ENCODE measurements at places on chromosomes 2 and 18.

DNA sequence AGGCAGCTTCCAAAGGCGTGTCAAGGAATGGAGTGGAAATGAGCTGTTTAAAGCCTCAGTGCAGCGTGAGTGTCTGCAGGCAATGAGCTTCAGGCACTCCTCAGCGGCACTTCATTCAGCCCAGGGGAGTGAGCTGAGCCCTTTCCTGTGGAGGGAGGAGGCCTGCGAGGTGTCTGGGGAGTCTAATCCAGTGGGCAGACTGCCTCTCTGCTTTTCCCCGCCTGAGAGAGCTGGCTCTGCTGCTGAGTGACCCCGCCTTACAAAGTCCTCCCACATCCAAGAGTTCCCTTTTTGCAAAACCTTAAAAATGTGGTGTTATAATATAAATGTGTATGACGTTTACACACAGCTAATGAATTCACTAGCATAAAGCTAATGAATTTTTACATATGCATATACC is 7.0 kb upstream of the LDLRAD4 start:
- no peak for DNase-seq

- DNase-seq = no peak
Observed at GRCh38 chr18:50154420-50154819, 40.5 kb downstream of the MYO5B start.

- DNase-seq = no peak
Observed at GRCh38 chr18:47709556-47709955, 220.9 kb downstream of the SMAD2 start.

DNA sequence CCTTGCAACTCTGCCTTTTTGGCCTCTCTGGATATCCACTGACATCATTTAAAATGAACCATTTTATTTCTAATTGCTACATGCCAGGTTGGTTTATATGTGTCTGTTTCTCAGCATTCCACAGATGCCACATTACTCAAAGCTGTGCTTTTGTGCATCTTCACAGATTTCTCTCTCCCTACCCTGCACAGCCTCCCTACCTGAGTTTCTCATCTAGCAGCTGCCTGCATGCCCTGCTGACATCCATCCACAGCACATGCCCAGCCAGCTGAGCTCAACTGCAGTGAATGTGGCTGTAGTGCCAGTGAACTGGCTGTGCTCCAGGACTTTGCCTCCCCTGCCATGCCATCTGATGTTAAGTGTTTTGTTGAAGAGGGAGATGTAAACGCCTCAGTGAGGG is 44.5 kb downstream of the PKP4 start:
- no peak for DNase-seq

GRCh38 chr2:43070676-43071502 is 155.5 kb downstream of the ZFP36L2 start:
- DNase-seq = no peak

- DNase-seq = no peak
Observed at GRCh38 chr2:190941571-190941970, 61.0 kb downstream of the GLS start.

GRCh38 chr18:48629730-48630324 is 91.0 kb downstream of the CTIF start:
- DNase-seq = peak; percentile 91

DNA sequence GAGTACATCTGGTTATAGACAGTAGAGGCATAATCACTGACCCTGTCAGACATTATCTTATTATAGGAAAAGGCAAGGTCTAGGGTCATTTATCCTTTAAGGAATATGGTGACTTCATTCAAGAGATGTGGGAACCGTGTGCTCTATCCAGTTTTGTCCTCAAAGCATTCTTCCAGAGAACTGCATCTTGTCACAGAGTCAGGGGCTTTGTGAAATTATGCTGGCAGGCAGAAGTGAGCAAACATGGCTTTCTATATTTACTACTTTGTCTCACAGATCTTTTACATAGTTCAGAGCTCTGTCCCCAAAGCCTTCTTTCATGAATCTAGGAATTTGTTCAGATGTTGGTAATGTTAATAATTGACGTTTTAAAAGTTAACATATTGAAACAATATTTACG is 177.4 kb downstream of the ASXL3 start:
- no peak for DNase-seq

- no peak for DNase-seq
Observed at GRCh38 chr2:205370726-205371125, 311.6 kb upstream of the NRP2 start.

GRCh38 chr2:111668274-111668616 is 215.7 kb downstream of the ANAPC1 start:
- DNase-seq = no peak

- no peak for DNase-seq
Observed at GRCh38 chr2:238235856-238236255, 4.0 kb downstream of the HES6 start.

DNA sequence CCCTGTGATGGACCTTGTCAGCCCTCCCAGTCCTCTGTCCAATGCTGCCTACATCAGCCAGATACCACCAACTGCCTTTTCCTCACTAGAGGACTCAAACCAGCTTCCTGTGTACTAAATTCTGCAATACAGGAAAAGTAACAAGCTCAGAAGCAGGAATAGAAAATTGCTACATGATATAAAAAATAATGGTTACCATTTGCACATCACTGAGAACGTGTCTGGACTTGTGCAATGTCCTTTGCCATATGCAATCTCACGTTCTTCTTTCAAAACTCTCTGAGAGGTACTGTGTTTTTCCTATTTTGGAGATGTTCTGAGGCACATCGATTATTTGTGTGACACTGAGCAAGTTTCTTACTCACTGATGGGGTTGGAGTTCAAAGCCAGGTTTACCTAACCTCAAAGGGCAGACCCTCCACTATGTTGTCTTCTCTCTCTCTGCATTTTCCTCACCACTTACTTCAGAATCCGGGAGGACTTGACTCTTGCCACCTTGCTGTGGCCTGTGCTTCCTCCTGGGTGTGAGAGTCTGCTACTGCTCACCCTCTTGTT is 12.1 kb downstream of the UPP2 start:
- DNase-seq = no peak

DNA sequence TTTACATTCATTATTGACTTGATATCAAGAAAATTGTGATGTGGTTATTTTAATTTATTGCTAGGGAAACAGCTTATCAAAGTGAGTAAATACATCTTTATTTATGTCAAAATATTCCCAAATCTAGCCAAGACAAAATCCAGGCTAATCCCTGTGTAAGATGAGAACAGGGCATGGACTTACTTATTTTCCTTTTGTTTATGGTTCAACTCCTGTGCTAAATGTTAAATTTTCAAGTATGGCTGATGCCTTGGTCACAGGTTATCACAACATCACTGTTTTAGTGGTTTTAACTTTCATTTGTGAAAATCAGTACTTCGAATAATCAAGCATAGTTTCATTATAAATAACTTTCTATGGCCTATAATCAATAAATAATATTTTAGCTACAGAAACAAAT is 657.0 kb upstream of the SYT4 start:
- DNase-seq = no peak

GRCh38 chr18:51053814-51054213 is 23.8 kb downstream of the SMAD4 start:
- DNase-seq = no peak

DNA sequence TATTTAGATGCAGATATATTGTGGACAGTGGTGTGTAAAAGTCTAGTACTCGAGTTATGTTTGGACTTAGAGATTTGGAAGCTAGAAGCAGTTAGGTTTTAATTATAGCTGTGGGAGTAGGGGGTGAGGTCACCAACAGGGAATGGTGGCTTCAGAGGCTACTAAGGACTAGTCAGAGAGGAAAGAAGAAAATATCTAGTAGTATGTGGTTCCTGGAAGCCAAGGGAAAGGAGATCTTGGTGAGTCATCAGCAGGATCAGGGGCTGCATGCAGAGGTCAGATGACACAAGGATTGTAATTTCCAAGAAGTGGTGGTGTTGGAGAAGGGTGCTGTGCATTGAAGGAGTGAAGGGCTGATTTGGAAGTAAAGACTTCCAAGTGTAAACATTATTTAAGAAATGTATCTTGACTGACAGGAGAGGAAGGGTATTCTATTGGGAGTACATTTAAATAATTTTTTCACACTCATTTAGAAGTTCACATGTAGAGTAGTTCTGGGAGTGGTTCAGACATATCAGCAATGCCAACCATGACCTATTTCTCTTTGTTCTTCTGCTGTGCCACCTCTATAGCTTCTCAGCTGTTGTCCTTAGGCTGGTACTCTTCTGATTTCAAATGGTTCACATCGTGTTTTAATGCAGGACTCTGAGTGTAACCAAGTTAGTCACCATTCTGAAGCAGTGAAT is 59.1 kb downstream of the ACSL3 start:
- peak; percentile 76 for DNase-seq

- no peak for DNase-seq
Observed at GRCh38 chr2:57333221-57333620, 713.4 kb upstream of the VRK2 start.

DNA sequence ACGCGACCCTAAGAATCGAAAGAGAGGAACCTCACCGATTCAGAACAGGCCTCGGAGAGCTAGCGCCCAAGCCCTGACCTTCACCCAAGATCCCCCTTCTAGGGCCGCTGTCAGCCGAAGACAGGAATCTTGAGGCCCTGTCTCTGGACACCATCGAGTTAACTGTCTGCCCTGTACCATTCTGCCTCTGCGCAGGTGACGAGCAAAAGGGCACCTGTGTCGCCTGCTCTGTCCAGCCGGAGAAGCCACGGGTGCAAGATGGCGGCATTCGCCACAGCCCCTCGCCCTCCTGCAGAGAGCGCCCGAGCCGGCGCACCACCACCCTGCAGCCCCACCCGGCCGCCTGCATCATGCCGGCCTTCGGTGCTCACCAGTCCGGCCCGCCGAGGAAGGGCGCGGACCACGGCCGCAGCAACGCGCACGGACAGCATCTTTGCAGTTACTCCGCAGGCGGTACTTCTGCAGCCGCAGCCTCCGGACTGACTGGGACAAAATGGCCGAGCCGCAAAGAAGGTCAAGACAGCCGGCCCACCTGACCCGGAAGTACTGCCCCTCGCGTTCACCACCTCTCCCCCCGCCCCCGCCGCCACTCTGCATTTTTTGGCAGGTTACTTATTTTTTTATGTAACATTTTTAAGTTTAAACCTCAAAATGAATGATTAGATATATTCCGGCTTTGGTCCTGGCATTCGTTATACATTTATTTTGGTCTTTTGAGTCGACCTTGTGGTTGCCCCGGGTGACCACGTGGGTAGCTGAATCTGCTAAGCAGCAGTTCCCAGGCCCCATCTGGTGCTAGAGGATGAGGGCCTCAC is at the start of gene ATP5F1A:
Gene ATP5F1A (minus strand): TSS at position 496 of the 815 bp plus-strand sequence. CDS start 65 bp downstream, at position 431.
- DNase-seq = peak; percentile 87

GRCh38 chr2:106175086-106175850 is 18.8 kb downstream of the UXS1 start:
- DNase-seq = no peak

DNA sequence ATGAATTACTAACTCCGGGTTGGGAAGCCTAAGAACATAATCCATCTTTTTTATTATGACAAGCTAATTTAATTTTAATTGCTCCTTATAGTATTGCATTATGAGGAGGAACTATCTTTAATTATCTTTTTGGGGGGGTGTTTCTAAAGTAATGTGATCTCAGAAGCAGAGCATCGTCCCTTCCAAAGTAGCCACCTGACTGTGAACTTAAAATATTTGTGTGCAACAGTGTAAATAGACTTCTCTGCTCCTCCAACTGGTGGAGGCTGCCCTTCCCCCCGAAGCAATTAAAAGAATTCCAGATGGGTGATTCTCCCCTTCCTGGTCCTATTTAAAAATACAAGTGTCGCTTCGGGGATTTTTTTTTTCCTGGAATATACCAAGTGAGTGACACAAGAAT is 55.7 kb downstream of the TCF7L1 start:
- no peak for DNase-seq

DNA sequence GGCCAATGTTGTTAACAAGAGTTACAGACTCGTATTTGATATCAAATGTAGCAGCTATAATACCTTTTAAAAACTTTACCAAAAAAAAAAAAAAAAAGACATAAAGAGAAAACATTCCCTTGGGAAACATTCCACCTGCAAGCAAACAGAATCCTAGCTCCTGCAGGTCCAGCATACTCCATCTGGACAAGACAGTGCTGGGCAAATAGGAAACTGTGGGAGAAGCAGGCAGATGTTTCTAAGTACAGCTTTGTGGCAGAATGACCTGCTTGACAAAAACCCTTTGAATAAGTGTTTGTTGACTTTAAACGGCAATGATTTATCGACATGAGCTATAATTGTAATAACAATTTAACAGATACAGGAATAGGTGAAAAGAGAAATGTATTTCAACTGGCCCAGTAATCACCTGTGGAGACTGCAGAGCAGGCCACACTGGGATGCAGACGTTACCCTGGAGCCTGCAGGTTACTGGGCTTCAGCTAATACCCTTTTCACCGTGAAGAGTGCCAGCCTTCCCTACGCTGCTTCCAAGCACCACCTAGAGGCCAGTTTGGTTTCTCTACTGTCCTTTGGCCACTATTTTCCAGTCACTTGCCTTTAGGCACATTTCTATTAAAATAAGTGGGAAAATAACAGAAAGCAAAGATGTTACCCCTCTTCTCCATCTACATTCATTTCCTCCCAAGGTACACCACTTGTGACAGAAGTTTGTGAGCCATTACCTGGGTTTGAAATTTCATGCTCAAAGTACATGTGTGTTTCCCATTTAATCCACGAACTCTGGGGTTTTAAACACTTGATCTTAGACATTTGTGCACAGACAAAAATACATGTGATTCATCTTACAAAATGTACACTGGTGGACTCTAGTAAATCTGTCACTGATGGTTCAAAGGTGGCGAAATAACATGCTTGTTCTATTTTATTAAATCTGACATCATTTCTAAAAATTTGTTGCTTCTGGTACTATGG is 96.9 kb upstream of the ZNF397 start:
- DNase-seq = peak; percentile 55

DNA sequence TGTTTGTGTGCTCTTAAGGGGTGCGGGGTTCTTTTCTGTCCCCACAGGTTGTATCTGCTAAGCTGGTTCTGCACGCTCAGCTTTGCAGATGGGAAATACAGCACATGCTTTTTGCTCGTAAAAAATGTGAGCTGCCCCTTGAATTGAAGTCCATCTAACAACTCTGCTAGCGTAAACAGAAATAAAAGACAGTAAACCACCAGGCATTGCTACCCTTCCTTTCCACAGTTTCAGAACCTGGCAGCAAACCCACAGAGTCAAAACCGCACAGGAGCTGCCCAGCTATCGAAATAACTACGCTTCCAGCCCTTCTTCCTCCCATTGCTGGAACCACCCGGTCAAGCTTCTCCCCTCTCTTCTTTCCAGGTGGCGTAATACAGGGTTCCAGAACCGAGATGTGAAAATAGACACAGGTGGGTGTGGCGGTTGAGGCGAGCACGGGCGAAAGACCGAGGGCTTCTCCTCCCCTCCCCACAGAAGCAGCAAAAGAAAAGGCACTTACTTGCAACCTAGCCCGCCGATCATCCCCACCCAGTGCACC is 479 bp downstream of the SCN9A start:
- no peak for DNase-seq

GRCh38 chr2:211516537-211516936 is 960.1 kb downstream of the CPS1 start:
- no peak for DNase-seq

Measured in hepatic stellate cell (primary cell).